ENCODE measurements at places on chromosomes 3 and 15. TPM values are rescaled to one million over a fixed set of nuclear protein-coding genes. Genes with fewer than 3 reads are reported as not detected.

Gene CD96
- total RNA-seq: 0.10 TPM

Gene ANKRD34C
- total RNA-seq: not detected

Gene RARB
- not detected for total RNA-seq

Gene PPP1R14D
- total RNA-seq: not detected

Gene TIGIT
- not detected for total RNA-seq

Gene GJD2
- total RNA-seq: not detected

Gene ZNF660
- total RNA-seq: 0.10 TPM

Gene B2M
- 1,130 TPM for total RNA-seq
